ENCODE measurements at places on chromosomes 7 and 10.
A peak's percentile ranks its signal among the peaks of the same experiment; 100 is the strongest.

- peak; percentile 75 for DNase-seq
Measured at GRCh38 chr10:110273474-110273873, 31.2 kb downstream of the SMNDC1 start.

DNA sequence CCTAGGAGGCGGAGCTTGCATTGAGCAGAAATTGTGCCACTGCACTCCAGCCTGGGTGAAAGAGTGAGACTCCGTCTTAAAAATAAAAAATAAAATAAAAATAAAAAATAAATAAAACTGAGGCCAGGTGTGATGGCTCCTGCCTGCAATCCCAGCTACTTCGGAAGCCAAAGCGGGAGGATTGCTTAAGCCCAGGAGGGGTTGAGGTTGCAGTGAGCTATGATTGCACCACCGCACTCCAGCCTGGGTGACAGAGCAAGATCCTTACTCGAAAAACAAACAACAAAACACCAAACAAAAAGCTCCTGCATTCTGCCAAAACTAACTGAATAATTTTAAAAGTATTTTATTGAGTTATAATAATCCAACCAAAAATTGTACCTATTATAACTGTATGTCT lies 36.2 kb downstream of the AGAP4 start:
- DNase-seq, result no peak

DNA sequence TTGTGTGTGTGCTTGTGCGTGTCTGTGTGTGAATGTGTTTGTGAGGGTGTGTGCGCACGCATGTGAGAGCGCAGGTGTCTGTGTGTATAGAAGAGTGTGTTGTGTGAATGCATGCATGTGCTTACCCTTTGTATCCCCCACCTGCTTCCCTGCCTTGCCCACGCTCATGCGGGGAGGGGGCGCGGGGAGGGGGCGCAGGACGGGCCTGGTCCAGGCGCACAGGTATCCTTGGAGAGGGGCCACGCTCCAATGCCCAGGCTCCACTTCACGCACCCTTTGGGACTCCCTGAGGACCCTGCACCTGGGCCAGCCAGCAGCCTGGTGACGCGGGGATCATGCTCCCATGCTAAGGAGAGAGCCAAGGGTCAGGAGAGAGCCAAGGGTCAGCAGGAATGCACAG lies 47.9 kb upstream of the EN2 start:
- DNase-seq, result no peak

GRCh38 chr7:143978585-143978984 lies 21.5 kb upstream of the OR6B1 start:
- DNase-seq, result no peak

DNA sequence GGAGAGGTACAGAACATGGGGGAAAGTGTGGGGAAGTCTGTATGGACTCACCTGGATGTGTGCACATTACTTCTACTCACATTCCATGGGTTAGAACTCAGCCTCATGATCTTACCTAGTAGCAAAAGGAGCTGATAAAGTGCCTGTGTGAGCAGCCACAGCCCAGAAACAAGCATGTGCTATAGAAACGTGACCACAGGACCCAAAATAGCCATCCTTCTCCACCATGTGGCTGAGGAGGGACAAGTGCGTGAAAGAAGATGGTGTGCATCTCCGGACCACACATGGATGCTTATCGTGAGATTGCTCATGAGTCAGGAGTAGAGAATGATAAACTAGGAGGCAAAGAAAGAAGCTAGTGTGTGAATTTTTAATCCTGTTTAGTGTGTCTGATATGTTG lies 336.4 kb upstream of the PLXDC2 start:
- DNase-seq, result no peak

GRCh38 chr10:8075282-8076260 lies 21.1 kb downstream of the GATA3 start:
- no peak for DNase-seq

- DNase-seq, result peak; percentile 27
Measured at GRCh38 chr7:151796091-151796870, 80.6 kb downstream of the PRKAG2 start.

GRCh38 chr10:101875068-101875688 lies 31.6 kb upstream of the KCNIP2 start:
- no peak for DNase-seq

All from fibroblast of skin of scalp (primary cell).